MCF 10A (cell line): ENCODE measurements at places on chromosomes 16 and 17. TPM values are rescaled to one million over a fixed set of nuclear protein-coding genes. Genes with fewer than 3 reads are reported as not detected.
A peak's percentile ranks its signal among the peaks of the same experiment; 100 is the strongest.

DNA sequence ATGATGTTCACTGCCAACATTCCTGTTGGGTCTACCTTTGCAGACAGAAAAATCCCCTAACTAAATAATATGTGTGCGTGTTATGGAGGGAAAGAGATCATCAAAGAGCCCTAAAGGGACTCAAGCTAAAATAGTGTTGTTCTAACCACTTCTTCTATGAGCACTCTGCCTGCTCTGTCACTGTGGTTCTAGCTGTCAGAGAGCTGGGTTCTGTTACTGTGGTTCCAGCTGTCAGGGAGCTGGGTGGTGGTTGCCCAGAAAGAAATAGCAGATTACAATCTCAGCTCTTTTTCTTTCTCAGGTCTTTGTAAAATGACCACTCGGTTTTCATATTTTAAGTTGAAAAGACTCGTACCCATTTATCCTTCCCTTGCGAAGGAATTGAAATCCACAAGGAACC is 176.3 kb downstream of the HS3ST3A1 start:
- DNase-seq: no peak

- DNase-seq: no peak
Measured at GRCh38 chr16:57229079-57229478, 16.0 kb upstream of the ARL2BP start.

GRCh38 chr16:4607841-4608703 is 6.6 kb downstream of the UBALD1 start:
- DNase-seq: no peak

GRCh38 chr16:88771294-88771772 is 13.7 kb downstream of the PIEZO1 start:
- no peak for DNase-seq

ERN2 gene
- not detected in 2 replicates for total RNA-seq

- DNase-seq: peak; percentile 22
Measured at GRCh38 chr17:58060596-58061191, 22.5 kb upstream of the DYNLL2 start.

- no peak for DNase-seq
Measured at GRCh38 chr16:57390636-57391295, 13.8 kb upstream of the CCL17 start.

GRCh38 chr17:13638855-13639458 is 37.2 kb upstream of the HS3ST3A1 start:
- peak; percentile 70 for DNase-seq

- DNase-seq: peak; percentile 81
Measured at GRCh38 chr17:47889734-47890529, 6.1 kb upstream of the SP2 start.

DNA sequence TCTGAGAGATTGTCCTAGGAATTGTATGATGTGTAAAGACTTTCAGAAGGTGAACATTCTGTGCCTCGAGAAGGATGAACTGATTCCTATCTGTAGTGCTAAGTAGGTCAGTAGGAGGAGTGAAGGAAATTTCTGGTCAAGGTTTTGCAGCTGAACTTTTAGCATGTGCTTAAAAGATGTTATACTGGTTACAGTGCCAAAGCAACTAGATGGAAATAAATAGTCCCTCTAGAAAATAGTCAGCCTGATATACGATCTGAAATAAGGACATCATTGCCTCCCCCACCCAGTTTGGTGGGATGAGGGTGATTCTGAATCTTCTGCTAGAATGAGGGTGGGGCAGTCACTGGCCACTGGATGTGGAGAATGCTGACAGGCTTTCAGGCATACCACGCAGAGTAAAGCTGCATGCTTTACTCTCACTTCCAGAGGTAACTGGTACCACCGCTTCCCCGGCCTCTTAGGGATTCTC is 57.2 kb upstream of the VPS4A start:
- no peak for DNase-seq

- DNase-seq: no peak
Measured at GRCh38 chr17:59371416-59372100, 40.1 kb downstream of the YPEL2 start.

CIAPIN1 gene
- 99.9 and 105 TPM in 2 replicates for total RNA-seq

KCNJ18 gene
- not detected in 2 replicates for total RNA-seq

RBFOX1 gene
- not detected in 2 replicates for total RNA-seq

IRX6 gene
- not detected in 2 replicates for total RNA-seq

DNA sequence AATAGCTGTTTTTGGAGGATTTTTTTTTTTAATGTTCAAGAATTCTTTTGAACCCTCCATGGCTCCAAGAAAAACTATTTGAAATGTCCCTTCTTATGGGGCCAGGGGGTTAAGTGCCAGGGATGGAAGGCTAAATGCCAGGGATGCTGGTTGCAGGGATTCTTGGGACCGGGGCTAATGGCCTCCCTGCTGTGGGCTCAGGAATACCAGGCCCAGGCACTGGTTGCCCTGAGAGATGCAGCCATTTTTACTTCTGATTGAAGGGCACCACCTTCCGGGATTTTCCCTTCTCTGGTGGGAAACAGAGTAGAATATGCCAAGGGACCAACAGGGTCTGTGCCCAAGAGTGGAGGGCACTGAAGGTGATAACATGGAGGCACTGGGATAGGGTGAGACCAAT is 10.9 kb upstream of the KAT7 start:
- no peak for DNase-seq

GRCh38 chr17:81710514-81711308 is 1.4 kb upstream of the SLC25A10 start:
- DNase-seq: no peak

- no peak for DNase-seq
Measured at GRCh38 chr16:25799816-25800215, 108.1 kb downstream of the HS3ST4 start.

- DNase-seq: no peak
Measured at GRCh38 chr17:50569592-50569991, 9.1 kb downstream of the CACNA1G start.

DNA sequence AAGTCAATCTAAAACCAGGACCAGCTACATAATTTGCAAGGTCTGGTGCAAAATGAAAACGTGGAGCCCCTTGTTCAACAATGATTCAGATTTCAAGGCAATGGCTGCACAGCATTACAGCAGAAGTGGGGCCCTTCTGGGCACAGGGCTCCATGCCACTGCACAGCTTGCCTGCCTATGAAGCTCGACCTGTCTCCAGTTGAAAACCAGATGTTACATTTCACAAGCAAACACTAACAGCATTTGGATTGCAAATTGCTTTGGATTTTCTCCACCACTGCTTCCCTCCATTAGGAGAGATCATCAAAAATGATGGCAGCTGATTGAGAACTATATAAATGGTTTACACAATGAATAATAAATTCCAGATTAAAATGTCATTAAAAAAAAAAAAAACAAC is 551.4 kb upstream of the ZFHX3 start:
- DNase-seq: no peak

GRCh38 chr16:53090591-53091411 is 36.0 kb downstream of the CHD9 start:
- DNase-seq: peak; percentile 99

GRCh38 chr17:44850612-44851011 is 2.9 kb downstream of the HIGD1B start:
- no peak for DNase-seq

- no peak for DNase-seq
Measured at GRCh38 chr16:51388516-51388951, 237.5 kb upstream of the SALL1 start.

DNA sequence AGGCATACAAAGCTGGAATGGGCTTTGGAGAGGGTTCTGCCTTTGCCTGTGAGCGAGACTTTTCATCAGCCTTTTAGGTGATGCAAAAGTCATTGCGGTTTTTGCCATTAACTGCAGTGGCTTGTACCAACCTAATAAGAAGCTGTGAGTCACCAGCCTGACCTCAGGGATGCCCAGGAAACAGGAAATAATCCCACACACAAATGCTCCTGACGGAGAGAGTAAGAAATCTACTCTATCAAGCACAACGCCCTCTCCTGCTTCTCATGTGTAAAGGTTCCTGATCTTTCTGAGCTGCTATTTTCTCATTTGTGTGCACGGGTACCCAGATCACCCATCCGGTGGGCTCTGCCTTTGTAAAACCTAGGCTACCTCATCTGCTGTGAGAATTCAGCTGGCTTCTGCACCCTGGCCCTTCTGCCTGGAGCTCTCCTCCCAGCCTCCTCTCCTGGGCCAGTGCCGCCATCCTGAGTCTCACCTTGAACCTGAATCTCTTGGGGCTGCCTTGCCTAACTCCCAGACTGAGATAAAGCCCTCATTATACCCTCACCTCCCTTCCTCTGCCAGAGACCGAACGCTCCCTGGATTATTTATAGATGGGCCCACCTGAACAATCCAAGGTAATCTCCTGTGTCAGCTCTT is 299.7 kb downstream of the C16orf95 start:
- DNase-seq: peak; percentile 93

DNA sequence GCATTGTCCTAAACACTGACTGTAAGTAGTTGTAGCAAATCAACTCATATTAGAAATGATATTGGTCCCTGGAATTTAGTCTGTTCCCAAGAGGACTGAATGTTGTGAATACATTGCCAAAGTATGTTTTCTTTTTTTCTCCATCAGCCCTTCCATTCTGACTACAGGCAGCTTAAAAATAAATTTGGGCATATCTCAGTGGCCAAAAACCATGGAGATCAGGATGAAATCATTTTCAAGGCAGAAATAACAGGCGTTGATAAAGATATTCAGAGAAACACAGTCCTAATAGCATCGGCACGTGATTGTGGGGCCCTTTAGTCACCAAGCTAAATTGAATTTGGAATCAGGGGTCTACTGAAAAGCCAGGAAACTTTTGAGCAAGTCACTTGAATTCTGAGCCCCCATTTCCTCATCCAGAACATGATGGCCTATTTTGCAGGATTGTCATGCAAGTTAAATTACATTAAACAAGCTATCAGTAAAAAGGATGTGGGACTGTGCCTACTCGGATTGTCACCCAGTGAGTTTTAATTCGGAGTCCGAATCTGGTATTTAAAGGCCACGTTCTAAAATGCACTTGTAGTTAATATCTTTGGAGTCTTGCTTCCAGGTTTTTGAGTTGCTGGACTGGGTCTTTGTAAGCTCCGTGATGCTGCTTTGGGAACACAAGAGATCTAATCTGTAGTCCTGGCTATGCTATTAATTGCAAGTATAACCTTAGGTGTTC is 17.1 kb downstream of the HLF start:
- no peak for DNase-seq

GRCh38 chr17:47745037-47745380 is 12.0 kb downstream of the TBX21 start:
- no peak for DNase-seq

DNA sequence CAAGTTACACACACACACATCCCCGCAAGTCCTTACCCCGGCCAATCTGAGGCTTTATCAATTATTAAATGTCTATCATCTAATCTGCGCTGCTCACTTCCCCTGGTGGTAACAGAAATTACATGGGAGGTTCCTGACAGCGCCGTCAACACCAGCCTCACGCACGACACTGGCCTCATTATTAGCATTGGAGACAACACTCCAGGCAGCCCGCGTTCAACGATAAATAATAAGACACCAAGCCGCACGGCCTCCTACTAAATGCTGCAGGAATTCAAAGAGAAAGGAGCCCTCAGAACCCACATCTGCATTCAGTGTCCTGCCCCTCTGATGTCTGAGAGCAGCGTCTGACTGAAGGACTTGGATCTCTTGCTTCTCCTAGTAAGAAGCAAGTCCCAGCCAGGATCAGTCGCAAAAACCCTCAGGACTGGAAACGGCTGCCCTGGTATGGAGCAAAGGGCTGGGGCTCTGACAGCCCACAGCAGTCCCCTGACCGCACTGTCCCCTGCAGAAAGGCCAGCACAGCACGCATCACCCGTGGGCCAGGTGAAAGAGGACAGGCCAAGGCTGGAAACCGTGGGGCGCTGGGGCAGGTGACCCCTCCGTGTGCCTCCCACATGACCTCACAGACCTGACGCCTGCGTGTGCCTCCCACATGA is 7.6 kb upstream of the RPH3AL start:
- DNase-seq: no peak

- no peak for DNase-seq
Measured at GRCh38 chr17:43534909-43535308, 11.2 kb downstream of the ETV4 start.

DNA sequence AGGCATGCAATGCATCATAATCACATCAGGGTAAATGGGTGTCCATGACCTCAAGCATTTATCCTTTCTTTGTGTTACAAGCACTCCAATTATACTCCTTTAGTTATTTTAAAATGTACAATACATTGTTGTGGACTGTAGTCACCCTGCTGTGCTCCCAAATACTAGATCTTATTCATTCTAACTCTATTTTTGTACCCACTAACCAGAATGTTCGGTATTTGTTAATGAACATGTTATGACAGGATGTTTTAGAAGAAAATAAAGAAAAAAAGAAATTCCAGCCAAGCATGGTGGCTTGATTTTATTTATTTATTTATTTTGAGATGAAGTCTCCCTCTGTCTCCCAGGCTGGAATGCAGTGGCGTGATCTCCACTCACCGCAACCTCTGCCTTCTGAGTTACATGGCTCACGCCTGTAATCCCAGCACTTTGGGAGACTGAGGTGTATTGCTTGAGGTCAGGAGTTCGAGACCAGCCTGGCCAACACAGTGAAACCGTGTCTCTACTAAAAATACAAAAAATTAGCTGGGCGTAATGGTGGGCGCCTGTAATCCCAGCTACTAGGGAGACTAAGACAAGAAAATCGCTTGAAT is 1.8 kb upstream of the NDE1 start:
- no peak for DNase-seq

ABCC3 gene
- 209 and 293 TPM in 2 replicates for total RNA-seq

GRCh38 chr16:14371778-14372431 is 258.2 kb downstream of the PARN start:
- DNase-seq: no peak

DNA sequence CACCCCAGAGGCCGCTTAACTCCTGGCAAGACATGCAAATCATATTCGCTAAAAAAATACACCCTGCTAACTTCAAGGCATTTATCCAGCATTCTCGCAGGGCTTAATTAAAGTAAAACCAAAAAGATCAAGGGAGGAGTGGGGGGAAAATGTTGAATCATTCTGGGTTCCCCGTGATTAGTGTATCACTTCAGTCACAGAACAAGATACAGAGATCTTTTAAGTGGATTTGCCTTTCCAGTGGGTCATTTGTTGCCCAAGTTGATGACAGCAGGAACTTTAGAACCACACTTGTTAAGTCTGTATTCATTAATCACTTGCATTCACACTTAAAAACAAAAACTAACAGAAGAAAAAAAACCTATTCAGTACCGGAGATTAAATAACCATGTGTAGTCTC is 17.3 kb downstream of the CRYBA1 start:
- DNase-seq: no peak

GRCh38 chr16:85263239-85263585 is 150.9 kb upstream of the CIBAR2 start:
- DNase-seq: no peak

UMOD gene
- not detected in 2 replicates for total RNA-seq

HOXB5 gene
- total RNA-seq: not detected in 2 replicates
